ENCODE measurements at places on chromosomes 5 and 9.

- no peak for DNase-seq
Measured at GRCh38 chr9:70131296-70131695, 87.6 kb downstream of the MAMDC2 start.

DNA sequence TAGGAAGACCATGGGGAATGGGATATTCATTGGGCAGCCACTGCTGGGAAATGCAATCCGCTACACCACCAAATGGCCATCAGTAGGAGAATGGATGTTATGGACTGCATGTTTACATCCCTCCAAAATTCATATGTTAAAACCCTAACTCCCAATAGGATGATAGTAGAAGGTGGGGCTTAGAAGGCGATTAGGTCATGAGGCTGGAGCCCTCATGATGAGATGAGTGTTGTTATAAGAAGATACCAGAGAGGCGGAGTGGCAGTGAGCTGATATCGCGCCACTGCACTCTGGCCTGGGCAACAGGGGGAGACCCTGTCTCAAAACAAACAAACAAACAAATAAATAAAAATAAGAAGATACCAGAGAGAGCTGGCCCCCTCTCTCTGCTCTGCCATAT lies 16.1 kb upstream of the GTF3C5 start:
- DNase-seq: no peak

DNA sequence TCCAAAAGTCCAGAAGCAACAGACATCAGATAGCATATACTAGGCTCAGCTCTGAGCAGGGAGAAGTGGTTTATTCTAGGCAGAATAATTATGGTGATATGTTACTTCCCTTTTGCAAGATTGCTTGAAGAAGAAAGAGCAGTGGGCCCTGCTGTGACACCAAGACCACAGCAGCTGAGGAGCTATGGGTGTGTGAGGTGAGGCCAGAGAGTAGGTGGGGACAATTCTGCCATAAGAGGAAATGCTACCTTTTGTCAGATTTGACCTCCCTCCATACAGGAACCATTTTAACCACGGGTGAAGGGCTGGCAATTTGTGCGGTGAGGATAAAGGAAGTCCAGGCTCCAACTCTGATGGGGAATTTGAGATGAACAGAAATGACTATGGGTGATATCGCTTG lies 51.3 kb downstream of the TNFSF15 start:
- DNase-seq: no peak

DNA sequence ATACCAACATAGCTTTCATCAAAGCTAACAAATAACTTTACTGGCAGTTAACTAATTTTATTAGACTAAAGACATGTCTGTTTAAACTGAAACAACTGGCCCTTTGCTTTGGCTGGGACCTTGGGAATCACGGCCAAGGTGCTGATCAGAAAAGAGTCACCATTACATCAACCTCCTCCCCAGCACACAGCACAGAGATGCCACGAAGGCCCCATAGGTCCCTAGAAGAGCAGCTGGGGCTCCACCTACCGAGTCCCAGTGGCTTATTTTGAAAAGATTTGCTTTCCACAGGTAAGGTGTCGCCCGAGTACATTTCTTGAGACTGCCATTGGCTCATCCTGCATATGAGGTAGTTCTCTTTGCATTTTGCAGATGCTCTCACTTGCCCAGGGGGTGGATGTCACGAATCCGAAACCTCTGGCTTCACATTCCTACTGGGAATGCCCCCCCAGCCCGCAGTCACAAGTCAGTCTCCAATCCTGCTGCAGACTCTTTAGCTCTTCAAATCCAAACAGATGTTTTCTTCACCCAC lies 18.8 kb upstream of the HSD17B3 start:
- no peak for DNase-seq

- DNase-seq: no peak
Measured at GRCh38 chr5:3099526-3099925, 348.0 kb upstream of the IRX2 start.

GRCh38 chr5:92979716-92980115 lies 601.3 kb downstream of the NR2F1-AS1 start:
- DNase-seq: no peak

DNA sequence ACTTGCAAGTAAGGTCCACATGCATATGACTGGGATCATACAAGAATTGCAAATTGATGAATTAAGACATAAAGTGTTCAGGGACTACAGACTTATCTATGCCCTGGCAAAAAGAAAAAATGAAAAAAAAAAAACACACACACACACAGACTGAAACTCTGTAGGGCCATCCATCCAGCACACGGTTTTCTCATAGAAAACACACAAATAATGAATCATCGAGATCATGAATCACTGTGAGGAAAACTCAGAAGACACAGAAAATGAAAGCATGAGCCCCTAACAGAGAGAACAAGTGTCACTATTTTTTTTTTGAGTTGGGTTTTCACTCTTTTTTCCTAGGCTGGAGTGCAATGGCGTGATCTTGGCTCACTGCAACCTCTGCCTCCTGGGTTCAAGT lies 185.2 kb downstream of the IRX2 start:
- no peak for DNase-seq

Data from stimulated activated CD8-positive, alpha-beta memory T cell treated with anti-CD3 and anti-CD28 coated beads, Interleukin-15, amount 100 ng/mL, for 4 hours (primary cell).